ENCODE measurements at places on chromosomes 12 and 14.

DNA sequence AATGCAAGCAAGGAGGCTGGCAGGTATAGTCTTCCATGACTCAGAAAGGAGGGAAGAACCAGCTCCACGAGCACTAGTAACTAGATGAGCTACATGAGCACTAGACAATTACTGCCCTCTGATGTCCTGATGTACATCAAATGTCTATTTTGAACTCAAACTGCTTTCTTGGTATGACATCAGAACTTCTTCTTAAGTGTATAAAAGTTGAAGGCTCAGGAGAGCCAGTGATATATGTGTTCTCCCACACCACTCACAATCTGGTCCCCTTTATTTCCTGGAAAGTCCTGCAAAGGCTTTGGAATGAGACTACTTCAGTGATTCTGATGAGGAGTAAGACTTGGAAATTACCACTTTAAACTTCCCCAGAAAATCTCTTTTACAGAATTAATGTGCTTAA is 18.5 kb upstream of the DHRS7 start:
- DNase-seq, result no peak

DNA sequence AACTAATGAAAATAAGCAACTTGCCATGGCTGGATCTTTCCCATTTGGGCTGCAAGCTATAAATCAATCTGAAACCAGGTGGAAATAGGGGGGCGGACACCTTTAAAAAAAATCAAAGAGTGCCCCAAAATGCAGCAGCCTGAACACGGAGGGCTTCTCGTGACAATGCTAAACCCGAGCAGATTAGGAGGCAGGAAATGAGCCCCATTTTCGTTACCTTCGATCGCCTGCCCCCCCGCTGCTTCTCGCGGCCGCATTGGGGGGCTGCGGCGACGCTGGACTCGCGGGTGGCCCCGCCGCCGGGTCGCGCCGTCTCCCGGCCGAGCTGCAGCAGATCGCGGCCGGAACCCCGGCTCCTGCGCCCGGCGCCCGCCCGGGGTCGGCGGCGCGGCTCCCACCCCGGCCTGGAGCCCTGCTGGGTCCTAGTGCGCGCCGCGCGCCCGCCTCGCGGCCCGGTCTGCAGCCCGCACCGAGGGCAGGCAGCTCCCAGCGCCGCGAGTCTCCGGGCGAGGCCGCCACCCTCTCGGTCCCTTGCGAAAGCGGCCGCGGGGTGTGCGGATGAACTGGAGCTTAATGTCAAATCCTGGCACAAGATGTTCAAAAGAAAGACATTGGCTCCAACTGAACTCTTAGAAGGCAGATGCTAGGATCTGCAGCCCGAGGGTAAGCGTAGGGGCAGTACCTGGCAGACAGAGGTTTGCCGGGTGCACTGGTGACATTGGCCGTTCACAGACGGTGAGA is 201.9 kb upstream of the FOXN3 start:
- peak; percentile 85 for DNase-seq

GRCh38 chr12:5264006-5264405 is 167.9 kb upstream of the NTF3 start:
- DNase-seq, result no peak

DNA sequence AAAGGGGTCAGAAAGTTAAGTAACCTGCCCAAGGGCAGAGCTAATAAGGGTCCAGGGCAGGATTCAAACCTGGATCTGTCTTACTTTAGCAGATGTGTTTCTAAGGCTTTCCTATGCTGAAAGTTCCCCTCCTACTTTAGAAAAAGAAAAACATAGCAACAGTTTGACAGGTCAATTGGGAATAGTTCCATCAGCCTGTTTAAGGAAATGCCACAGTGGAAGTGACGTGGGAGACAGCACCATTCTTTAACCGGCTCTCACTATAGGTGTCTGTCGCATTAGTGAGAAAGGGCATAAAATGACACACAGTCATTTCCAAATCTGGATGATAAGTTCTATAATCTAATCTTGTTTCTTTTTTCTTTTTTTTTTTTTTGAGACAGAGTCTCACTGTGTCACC is 7.3 kb downstream of the ALDH1L2 start:
- no peak for DNase-seq

DNA sequence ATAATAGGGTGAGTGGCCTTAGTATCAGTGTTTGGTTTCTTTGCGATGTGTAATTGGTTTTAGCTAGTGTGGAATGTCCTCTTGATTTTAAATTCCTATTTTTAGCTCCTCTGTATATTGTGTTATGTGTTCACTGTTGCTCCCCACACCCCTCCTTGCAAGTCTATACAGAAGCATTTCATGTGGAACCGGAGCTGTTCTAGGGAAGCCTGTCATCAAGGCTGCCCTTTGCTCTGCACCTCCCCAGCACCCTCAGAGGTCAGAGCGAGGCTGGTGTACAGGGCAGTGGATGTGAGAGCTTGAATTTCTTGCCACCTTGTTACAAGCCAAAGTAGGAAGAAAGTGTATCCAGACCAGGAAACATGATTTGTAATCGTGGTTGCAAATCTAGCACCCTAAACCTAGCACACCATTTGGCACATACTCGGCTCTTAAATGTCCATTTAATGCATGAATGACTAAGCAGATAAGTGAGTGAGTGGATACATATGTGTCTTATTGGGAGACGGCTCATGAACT is 376.8 kb downstream of the RGS6 start:
- no peak for DNase-seq

DNA sequence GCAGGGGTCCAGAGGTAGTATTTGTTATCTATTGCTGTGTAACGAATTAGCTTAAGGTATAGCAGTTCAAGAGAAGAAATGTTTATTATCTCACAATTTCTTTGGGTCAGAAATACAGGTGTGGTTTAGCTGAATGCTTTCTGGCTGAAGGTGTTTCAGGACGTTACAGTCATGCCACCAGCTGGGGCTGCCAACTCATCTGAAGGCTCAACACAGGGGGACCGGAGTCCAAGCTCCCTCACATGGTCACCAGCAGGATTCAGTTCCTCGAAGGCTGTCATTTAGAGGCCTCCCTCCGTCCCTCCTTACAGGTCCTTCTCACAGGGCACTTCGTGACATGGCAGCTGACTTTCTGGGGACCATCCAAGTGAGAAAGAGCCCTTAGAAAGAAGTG is 37.5 kb upstream of the SINHCAF start:
- DNase-seq, result no peak

DNA sequence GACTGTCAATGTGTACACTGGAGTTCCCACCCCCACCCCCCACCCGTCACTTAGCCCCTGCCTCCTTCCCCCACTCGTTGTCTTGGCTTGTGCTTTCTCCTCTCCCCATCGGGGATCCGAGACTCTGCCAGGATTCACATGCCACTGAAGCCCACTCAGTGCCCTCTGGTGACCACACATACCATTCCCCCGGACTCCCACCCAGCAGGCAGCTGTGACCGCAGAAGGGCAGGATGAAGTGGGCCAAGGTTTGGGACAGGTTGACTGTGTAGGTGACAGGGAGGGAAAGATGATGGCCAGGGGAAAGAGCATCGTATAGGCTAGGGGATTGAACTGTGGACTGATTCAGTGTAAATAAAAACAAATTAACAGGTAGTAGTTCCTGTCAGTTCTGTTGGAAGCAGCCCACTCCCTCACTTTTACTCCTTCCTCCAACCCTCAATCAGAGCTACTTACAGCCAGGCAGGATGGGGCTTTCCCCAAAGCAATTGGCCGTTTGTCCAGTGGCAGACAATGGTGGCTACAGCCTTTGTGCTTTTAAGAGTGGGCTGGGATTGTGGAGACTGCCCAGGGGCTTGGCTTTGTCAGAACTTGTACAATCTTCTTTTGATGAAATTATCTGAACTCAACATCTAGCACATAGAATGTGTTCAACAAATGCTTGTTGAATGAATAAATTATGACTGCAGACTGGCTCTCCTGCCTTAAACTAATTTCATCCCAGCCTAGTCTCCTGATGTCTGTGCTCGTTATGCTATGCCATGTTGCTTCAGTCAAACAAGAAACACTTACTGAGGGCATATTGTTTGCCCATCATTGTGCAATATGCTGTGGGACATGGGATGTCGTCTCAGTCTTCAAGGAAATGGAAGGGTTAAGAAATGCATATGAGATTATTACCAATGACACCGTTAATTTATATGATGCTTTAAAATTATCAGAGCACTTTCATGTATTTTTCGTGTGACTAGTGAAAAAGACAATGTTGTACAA is 30.2 kb downstream of the TTC9 start:
- DNase-seq, result no peak

- DNase-seq, result no peak
Observed at GRCh38 chr12:101968770-101969169, 91.4 kb downstream of the DRAM1 start.

- peak; percentile 14 for DNase-seq
Observed at GRCh38 chr12:116600959-116601918, 42.1 kb downstream of the MAP1LC3B2 start.

GRCh38 chr12:103494051-103494733 is 1.6 kb downstream of the C12orf42 start:
- DNase-seq, result peak; percentile 26

DNA sequence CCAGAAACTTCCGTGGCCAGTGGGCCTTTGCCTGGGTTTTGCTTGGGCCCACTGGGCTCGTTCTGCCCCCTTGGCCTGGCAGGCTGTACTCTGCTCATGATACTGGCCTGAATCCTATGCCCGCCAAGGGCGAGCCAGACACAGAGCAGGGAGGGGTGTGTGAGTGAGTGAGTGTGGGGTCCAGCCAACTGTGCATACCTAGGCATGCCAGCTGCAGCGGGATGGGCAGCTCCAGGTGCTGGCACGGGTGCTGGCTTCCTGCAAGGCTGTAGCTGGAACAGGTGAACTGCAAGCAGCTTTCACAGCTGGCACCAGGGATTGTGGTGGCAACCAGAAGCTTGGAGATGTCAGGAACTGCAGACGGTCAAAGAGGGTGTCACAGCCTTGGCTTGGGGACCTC is 1276.4 kb downstream of the SLC16A7 start:
- DNase-seq, result no peak

- no peak for DNase-seq
Observed at GRCh38 chr12:127642208-127642607, 624.8 kb upstream of the TMEM132C start.

- DNase-seq, result no peak
Observed at GRCh38 chr14:65042731-65043372, 56.2 kb downstream of the FNTB start.

DNA sequence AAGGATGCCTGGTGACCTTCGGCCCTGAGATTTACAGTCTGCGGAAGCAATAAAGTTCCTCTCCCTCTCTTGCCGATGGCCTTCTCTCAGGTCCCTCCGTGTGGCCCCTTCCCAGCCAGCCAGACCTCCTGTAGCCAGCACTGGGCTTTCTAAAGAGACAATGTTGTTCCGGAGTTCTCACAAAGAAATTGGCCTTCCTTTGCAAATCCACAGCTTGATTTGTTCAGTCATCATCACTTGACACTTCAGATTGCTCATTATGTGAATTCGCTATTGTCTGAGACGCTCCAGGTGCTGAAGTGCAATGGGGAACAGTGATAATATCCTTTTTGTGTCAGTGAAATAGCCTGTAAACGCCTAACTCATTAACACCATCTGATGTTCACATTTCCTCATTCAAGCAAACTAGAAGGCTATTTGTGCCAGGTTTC is 43.7 kb upstream of the GPHB5 start:
- no peak for DNase-seq

DNA sequence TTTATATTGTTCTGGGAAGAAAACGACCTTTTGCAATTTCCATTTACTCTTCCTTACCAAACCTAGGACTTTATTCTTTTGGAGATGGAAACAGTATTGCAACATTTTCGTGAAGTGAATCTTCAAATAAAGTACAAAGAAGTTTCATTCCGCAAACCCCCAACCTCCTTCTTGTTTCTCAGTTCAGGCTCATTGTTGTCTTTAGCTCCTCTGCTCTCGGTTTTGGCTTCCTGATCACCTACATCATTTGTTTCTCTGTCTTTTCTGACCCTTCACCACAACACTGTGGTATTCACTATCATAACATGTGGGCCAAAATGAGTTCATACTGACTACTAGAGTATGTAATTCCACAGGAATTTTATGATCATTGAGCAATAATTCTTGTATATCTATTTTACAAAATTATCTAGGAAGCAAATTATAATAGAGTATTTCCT is 266.8 kb downstream of the ADAMTS20 start:
- DNase-seq, result no peak

GRCh38 chr12:4274396-4275015 is 944 bp downstream of the CCND2 start:
- no peak for DNase-seq

DNA sequence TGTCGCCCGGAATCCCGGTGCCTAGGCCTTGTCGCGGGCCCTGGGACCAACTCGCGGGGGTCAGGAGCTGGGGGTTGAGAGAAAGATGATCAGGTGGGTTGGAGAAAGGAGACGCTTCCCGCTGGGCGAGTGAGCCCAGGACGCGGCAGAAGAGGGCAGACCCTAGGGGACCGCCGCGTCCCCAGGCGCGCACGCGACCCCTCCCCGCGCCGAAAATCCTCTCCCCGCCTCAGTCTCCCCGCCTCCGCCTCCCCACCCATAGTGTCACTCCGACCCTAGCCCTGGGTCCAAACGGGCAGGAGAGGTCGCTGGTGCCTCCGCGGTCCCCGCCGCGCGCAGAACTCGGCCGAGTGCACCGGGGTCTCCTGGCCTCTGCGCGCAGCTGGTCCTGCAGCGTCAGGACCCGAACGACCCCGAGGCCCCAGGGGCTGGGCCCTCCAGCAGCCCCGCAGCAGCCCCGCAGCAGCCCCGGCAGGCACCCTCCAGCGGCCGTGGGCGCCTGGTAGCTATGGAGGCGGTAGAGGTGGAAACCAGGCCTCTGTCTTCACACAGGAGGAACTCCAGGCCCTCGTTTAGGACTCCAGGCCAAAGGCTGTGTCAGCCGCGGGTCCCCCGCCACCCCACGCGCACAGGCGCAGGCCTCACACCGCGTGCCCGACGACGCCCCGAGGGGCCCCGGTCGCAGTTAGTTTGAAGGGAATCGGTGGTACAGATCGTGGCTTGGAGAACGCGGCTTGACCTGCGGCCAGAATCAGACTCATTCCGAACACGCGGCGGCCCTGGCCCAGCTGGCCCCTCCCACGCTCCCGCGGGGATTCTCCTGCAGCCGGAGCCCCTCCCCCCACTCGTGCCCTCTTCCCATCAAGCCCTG is 60.1 kb upstream of the EIF5 start:
- no peak for DNase-seq

DNA sequence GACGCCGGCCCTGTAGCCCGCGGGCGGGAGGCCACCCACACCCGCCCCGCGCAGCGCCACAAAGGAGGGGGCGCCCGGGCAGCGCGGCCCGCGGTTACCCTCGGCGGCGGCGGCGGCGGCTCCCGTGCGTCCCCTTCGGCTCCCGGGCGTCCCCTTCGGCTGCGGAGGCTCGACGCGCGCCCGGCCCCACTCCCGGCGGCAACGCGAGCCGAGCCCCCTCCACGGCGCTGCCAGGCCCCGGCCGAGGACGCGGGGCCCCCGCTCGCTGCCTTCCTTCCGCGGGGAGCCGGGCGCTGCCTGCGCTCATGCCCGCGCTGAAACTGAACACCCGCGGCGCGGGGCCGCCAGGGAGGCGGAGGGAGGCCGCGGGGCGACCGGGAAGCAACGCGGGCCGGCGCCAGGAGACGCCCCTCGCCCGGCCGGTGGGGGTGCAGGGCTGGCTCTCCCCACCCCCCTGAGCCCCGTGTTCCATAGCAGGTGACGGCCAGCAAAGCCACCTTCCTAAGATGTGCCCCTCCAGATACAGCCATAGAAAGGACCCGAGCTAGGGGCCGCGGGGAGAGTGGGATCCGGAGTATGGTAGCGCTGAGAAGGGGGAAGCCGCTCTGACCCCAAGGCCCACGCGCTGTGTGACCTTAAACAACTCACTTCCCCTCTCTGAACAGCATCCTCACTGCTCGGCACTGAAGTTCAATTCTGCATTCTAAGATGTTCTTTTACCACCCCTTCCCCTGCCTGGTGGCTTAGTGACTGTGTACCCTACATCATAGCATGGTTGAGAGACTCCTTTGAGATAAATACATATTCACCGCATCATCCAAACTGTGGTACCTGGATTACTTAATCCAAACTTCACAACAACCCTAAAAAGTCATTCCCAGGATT is 42.8 kb downstream of the KDM2B start:
- DNase-seq, result peak; percentile 36
